ENCODE measurements at places on chromosomes 11 and 22.

DNA sequence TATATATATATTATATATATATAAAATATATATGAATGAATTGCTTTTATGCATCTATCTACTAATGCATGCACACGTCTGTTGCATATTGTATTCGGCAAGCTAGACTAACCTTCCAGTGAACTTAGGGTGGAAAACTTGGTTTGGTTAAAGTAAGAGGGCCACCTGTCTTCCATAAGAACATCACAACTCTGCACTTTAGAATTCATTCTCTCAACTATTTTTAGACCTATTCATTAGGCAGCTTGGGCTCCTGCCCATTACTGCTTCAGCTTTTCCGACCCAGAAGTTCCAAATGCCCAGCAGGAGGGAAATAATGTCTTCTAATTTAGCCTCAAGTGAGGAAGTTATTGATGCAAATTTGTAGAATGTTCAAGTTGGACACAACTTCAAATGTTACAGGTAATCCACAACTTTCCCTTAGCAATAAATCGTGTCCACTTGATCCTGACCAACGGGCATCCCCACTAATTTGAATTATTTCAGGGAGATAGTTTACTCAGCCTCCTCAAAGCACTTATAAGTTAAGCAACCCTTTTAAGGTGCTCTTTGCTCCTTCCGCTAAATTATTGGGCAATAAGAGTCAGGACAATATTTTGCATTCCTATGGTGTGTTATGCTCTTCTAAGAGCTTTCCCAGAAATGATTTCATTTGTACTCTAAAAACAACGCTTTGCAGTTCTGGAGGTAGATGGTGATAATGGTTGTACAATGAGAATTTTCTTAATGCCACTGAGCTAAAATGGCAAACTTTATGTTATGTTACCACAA is 132.3 kb downstream of the OPCML start:
- no peak for DNase-seq

DNA sequence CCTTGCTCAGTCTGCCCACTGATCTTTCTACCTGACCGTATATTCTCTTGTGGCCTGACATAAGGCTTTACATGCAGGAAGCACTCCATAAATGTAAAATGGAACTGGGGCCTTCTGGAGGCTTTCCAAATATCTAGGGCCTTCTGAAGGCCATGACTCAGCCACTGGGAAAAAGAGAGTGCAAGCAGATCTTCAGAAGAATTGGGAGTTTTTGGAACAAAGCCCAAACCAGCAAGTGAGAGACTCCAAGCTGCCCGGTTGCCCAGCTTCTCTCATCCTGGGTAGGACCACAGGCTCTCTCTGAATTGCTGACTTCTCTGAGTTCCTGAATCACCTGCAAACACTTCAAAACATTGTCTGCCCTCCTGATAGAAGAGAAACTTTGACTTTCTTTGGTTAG is 107.9 kb upstream of the BMAL1 start:
- DNase-seq = no peak

GRCh38 chr22:46354176-46354992 is 18.9 kb downstream of the TRMU start:
- no peak for DNase-seq

- DNase-seq = no peak
Observed at GRCh38 chr11:117300773-117301172, 9.6 kb downstream of the BACE1-AS start.

DNA sequence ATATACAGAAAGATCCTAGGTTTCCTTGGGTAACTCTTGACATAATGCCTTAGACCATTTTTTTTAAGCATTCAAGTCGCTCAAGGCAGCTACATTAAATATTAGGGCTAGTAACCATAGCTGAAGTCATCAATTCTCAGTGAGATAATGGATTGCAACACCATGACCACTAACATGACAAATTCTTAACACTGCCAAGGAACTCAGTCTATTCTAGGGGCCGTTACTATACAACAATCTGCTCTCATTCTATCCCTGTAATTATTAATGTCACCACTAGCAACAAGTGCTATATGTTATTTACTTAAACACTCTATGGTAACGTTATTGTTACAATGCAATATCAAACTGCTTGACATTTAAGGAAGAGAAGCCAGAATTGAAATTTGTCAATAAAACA is 3.2 kb upstream of the STK33 start:
- DNase-seq = no peak

DNA sequence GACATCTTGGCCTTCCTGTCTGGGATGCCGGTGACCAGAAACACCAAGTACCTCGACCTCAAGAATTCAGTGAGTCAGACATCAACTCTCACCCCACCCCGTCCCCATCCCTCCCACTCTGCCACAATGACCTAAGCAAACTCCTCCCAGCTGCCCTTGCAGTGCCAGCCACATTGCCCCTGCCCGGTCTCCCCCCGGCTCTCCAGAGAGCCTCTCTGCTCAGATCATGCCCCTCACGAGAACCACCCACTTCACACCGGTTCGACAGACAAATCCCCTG is 23.6 kb upstream of the MYRF start:
- no peak for DNase-seq

DNA sequence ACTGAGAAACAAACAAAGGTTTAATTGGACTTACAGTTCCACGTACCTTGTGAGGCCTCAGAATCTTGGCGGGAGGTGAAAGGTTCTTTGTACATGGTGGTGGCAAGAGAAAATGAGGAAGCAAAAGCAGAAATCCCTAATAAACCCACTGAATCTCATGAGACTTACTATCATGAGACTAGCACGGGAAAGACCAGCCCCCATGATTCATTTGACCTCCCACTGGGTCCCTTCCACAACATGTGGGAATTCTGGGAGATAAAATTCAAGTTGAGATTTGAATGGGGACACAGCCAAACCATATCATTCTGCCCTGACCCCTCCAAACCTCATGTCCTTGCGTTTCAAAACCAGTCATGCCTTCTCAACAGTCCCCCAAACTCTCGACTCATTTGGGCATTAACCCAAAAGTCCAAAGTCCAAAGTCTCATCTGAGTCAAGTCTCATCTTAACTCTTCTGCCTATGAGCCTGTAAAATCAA is 617.4 kb downstream of the CNTN5 start:
- no peak for DNase-seq

GRCh38 chr22:39117585-39118191 is 20.6 kb downstream of the APOBEC3H start:
- peak; percentile 33 for DNase-seq

- no peak for DNase-seq
Observed at GRCh38 chr22:23820748-23821211, 18.0 kb downstream of the DERL3 start.

All from stimulated activated CD4-positive, alpha-beta T cell treated with anti-CD3 and anti-CD28 coated beads, Interleukin-15, amount 100 ng/mL, for 1 hour (primary cell).